Umbilical cord (tissue), 2 donors: ENCODE measurements at places on chromosomes 3 and 15. TPM values are rescaled to one million over a fixed set of nuclear protein-coding genes. Genes with fewer than 3 reads are reported as not detected.

DNA sequence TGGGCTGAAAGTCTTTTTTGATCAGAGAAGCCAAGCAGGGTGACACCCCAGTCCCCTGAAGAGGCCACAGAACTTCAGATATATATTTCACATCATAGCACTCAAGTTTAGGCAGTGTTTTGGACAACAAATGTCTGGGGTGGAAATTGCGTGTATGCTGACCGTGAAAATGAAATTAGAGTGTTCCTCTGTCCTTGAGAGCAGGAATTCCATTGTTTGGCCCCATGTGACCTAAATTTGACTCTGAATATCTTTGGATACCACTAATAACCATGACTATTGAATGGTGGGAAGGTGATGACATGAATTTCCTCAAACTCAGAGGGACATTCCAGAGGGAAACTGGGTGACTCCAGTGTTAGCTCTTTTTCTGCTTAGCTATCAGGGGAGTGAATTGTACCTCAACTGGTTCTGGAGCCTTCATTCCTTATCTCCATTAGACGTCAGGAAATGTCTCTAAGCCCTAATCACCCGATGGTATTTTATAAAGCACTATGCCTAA, 263.5 kb upstream of the RASGRP1 start:
- peak; percentile 42 for DNase-seq

DNA sequence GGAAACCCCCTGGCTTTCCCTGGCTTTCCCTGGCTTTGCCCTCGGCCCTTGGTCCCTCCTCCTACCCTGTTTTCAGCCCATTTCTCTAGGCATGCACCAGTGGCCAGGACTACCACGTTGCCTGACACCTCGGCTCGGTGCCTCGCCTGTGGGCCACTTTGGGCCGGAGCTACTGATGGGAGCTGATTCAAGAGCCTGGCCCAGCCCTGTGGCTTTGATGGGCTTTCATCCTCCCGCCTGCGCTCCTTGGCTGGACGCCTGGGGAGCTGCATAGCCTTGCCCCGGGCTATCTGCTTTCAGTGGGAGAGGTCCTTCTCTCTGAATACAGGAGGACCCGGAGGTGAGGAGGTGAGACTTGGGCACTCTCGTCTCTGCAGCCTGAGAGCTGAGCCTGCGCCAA, 192.7 kb upstream of the HES1 start:
- DNase-seq: no peak

GRCh38 chr3:136187868-136188267, 8.3 kb downstream of the MSL2 start:
- DNase-seq: no peak

GRCh38 chr15:69583626-69584025, 131.0 kb downstream of the RPLP1 start:
- DNase-seq: no peak

GRCh38 chr3:107206141-107206540, 171.1 kb upstream of the CCDC54 start:
- peak; percentile 69 for DNase-seq

GRCh38 chr3:37861620-37862041, at the start of gene CTDSPL:
Gene CTDSPL (plus strand): TSS chr3:37861880. CDS start chr3:37862200, 320 bp downstream.
- peak; percentile 65 for DNase-seq

GRCh38 chr3:84738086-84738485, 220.7 kb upstream of the CADM2 start:
- DNase-seq: no peak

- no peak for DNase-seq
These were observed 12.6 kb upstream of the SLMAP start for GRCh38 chr3:57743496-57743895.

Gene NR2F2
- total RNA-seq: 12.5 TPM

Gene LINGO1
- total RNA-seq: 14.2 TPM

- no peak for DNase-seq
These were observed 25.9 kb downstream of the MAP6D1 start for GRCh38 chr3:183799461-183799860.

Gene PAQR9
- total RNA-seq: 7.9 TPM

- no peak for DNase-seq
These were observed 1.3 kb upstream of the MAP6D1 start for GRCh38 chr3:183826448-183827250.

Gene BCL2A1
- total RNA-seq: 5.1 TPM
